Omental fat pad (tissue), 4 donors: ENCODE measurements at places on chromosomes 1 and 21.
A peak's percentile ranks its signal among the peaks of the same experiment; 100 is the strongest.

DNA sequence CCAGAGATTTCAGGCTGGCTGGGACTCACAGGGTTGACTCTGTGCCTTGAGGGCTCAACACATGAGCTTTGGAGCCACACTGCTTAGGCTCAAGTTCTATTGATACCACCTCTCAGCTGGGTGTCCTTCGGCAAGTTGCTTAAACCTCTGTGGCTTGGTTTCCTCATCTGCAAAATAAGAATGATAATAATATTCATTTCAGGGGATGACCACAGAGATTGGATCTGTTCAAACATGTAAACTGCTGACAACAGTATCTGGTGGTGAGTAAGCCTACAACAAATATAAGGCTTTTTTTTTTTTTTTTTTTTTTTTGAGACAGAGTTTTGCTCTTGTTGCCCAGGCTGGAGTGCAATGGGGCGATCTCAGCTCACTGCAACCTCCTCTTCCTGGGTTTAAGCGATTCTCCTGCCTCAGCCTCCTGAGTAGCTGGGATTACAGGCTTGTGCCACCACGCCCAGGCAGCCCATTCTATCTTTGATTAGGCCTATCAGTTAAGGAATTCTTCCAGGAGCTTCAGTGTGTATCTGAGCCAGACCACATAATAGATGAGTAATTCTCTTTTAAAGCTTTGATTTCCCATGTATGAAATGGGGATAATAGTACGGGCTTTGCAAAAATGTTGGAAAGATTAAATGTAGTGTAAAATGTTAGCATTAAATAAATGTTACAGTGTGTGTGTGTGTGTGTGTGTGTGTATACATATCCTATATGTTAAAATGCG is 437.6 kb downstream of the PRDM2 start:
- no peak for DNase-seq

GRCh38 chr1:31505911-31506497 is 70.3 kb upstream of the TINAGL1 start:
- no peak for DNase-seq

DNA sequence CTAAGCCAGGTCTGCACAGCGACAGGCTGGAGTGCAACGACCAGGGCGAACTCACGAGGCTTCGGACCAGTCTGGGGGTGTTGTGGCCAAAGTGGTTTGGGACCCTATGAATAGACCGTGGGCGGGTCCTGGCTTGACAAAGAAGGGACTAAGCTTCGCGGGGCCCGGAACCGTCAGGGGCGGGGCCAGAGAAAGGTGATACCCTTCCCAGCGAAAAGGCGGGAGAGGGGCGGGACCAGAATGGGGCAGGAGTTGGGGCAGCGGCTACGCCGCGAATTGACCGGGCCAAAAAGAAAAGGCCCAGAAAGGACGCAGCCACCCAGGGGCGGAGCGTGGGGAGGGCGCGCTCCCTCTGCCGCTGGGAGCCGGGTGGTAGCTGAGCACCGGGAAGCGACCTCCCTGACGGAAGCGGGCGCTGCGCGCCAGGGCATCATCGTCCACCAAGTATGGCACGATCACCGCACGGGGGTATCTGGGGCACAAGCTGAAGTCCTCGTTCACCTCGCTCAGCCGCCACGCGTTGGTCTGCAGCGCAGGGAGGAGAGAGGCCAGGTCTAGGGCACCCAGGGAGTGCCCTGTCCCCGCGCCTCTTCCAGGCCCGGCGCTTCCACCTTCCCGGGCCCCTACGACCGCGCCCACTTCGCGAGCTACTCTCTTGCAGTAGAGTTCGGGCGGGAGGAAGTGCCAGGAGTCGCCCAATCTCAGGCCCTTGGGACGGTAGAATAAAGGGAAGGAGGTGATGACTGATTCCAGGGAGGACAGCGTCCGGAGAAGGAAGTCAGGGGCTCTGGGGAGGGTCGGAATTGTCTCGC is 6.7 kb upstream of the FAM167B start:
- peak; percentile 33 for DNase-seq

- DNase-seq: no peak
These were observed 7.2 kb downstream of the INAVA start for GRCh38 chr1:200901796-200902444.

DNA sequence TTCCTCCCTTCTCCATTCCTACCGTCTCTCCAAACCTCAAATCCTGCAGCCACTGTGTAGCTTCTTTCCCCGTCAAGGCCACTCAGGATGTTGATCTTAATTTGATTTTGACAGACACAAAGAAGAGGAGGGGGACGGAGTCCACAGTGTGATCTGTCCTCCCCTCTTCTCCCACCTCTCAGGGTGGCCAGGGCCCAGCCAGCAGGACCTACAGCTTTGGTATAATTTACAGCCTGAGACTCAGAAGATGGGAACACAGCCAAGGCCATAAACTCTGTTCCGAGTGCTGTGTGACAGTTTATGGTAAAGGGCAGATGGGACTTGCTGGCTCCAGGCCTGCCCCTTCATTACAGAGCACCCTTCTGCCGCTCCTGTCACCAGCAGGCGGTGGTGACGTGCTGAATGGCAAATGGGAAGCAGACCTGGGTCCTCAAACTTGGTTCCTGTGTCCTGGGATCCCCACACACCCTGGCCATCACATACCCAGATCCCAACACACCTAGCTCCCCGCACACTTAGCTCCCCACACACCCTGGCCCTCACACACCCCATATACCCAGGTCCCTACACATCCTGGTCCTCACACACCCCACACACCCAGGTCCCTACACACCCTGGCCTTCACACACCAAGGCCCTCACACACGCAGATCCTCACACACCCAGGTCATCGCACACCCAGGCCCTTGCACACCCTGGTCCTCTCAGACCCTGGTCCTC is 71.6 kb downstream of the CD2 start:
- no peak for DNase-seq

GRCh38 chr1:23772049-23772853 is 6.0 kb upstream of the PITHD1 start:
- peak; percentile 94 for DNase-seq

DNA sequence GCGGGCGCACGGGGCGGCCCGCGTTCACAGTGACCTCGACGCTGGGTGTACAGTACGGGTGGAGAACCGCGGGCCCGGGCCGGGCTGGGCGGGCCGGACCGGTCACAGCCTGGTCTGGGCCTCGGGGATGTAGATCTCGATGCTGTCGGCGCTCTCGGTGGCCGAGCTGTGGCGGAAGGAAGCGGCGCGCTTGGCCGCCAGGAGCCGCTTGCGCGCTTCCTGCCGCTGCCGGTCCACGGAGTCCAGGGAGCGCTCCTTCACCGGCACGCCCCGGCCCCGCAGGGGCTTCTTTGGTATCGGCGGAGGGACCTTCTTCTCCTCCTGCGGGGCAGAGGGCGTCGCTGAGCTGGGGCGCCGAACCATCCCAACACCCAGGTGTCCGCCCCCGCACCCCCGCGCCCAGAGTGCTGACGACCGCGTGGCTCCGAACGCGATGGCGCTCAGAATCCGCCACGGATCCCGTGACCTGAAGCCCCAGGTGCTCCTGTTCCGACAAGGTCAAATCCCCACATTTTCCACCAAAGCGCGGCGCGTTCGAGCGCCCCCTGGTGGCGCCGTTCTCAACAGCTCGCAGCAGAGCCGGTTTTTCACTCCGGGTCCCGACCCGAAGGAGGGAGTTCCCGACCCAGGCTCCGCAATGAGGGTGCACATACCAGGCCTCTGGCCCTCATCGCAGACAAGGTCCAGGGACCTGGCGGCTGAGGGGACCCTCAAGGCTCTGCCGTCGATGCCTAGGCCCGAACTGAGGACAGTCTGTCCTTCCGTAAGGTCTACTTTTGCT is 6.6 kb upstream of the SMIM12 start:
- peak; percentile 90 for DNase-seq

GRCh38 chr1:26694638-26695355 is 1.0 kb upstream of the ARID1A start:
- no peak for DNase-seq

- DNase-seq: no peak
These were observed 24.9 kb downstream of the ITGB3BP start for GRCh38 chr1:63498106-63498505.

DNA sequence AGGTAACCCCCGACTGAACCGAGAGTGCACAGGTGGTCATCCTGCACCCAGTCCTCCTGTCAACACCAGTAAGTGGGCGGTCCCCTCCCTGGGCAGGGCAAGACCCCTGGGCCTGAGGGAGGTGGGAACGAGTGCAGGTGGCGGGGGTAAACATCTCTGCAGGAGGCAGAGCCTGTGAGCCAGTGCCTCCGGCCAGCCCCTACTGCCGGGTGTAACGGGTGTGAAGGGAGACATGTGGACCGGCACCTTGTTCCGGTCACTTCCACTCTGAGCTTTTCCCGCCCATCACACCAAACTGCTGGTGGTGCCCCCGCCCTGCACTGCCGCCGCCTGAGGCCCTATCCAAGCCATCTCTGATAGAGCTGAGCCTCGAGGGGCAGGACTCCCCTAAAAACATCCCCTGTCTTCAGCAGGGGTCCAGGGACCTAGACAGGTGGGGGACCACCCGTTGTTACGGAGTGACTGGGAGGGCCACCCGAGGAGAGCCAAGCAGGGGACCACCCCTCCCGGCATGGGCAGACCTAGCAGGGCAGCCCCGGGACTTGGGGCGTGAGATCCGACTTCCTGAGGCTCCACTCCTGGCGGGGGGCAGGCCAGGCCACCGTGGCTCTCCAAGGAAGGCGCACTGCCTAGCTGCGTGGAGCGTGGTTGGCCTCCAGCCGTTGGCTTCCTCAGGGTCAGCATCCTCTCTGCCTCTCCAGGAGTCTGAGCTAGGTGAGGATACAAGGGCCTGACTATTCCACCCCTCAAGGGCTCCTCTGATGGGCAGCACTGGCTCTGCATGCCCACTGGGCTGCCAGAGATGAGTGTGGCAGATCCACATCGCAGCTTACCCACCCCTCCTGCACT is 43.8 kb upstream of the LBR start:
- peak; percentile 10 for DNase-seq

GRCh38 chr1:201645956-201646355 is 107.0 kb downstream of the NAV1 start:
- DNase-seq: no peak

DNA sequence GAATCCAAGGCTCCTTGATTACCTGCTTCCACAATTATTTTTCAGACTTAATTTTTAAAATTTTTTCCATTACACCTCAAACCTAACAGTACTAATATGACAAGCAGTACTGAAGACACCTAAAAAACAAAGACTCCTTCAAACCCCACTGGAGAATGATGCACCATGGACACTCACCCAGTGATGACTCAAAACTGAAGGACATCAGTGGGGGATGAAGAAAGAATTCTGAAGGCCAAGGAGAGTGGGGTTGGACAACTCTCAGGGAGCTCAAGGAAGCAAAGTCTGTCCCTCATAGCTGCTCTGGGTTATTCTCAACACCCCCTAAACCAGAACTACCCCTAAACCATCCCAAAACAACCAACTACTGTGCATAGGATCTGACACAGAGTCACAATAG is 2.4 kb upstream of the ARHGAP29 start:
- DNase-seq: no peak

GRCh38 chr1:83692524-83693381 is 306.2 kb downstream of the TTLL7 start:
- no peak for DNase-seq

- DNase-seq: no peak
These were observed 47.5 kb downstream of the HSF2BP start for GRCh38 chr21:43611598-43612369.

DNA sequence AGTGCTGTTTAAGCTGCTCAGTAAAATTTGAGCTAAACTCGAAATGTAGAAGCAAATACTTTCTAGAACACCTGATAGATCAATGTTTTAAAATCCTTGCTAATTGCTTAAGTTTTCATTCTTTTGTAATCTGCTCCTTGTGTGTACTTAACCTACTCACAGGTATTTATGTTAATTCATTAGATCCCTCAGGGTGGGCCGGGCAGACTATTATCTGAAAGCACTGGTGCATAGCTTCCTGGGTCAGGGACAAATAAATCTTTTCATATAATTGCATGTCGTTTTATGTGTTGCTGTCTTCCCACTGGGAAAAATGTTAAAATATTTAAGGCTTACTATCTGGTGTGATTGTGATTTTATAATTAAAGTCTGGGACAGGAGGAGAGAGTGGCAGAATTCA is 440.5 kb downstream of the SMYD3 start:
- DNase-seq: no peak

DNA sequence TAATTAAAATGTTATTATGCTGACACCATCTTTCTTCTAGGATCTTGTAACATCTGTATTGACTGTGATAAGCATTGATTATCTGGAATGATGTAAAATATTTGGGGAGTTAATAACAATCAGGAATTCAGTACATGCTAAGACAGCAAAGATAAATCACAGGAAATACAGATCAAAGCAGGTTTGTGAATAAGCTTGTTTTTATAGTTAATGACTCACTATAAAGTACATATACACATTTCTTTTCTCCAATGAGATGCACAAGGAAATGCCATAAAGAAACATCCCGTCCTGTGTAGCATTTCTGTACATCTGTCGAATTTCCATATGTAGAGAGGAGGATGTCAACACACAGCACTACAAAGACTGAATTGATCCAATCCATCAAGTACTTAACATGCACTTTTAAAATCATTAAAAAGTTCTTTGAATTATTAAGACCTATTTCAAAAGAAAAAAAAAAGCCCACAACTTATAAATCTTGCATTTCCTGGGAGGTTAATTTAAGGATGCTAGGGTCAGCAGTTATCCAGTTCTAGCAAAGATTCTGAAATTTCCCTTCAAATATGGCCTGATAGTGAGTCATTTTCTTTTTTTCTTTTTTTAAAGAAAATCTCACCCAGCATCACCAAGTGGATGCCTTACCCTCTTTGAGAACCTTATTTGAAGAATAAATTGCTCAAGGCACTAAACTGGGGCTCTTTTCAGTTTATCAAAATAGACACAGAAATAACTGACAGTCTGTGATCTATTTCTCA is 243.2 kb upstream of the NR5A2 start:
- DNase-seq: no peak

DNA sequence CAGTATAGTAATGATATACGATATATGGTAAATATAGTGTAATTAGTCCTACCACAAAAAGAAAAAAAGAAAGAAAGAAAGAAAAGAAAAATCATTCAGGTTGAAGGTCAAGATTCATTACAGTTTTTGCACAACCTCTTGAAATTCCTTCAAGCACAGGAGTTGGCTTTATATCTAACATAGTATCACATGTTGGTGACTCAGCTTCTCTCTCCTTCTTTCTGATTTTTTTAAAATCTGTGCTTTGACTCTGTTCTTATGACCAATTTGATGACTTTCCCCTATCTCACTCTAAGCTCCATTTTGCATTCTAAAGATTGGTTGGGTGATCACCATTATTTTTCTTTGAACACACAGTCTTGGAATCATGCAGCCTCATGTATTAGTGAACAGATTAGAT is 148.2 kb upstream of the COL11A1 start:
- no peak for DNase-seq

- DNase-seq: no peak
These were observed 4.7 kb downstream of the SLC1A7 start for GRCh38 chr1:53137729-53138128.

- no peak for DNase-seq
These were observed 178.1 kb upstream of the ARHGEF16 start for GRCh38 chr1:3276341-3276800.
